ENCODE measurements at places on chromosomes 12 and 14.

DNA sequence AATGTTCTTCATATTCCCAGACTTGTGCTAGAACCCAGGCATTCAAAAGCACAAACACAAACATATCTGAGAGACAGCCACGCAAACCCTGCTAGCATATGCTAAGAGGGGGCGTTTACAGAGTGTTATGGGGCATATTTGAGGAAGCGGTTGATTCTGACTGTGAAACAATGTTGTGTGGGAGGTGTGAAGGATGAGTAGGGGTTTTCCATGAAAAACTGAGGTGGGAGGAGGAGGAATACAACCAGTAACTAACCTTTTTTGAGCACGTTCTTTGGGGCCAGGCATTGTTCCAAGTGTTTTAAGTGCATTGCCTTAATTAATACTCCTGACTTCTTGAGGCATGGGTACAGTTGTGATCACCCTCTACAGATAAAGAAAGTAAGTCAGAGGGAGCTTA is 499.5 kb downstream of the AACS start:
- no peak for DNase-seq

GRCh38 chr12:15393037-15393436 is 70.7 kb downstream of the PTPRO start:
- DNase-seq: no peak

- DNase-seq: no peak
Measured at GRCh38 chr14:59664741-59665140, 88.1 kb upstream of the CCDC175 start.

GRCh38 chr14:54603362-54603761 is 36.4 kb downstream of the SAMD4A start:
- peak; percentile 76 for DNase-seq

DNA sequence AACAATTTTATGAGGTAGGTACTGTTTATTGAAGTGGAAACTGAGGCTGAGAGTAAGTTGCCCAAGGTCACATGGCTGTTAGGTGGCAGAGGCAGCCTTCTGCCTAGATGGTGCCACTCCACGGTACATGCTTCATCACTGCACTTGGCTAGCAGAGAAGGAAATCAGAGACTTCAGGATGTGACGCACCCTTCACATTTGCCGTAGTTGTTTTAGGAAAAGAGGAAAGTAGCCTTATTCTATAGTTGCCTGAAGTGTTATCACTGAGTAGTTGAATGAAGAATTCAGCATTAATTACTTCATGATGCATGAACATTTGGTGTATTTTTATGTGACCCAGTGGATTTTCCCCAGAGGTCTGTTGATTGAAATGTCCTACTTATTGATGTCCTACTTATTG is 55.7 kb downstream of the ERC1 start:
- DNase-seq: no peak

- no peak for DNase-seq
Measured at GRCh38 chr12:54008260-54008552, 579 bp upstream of the HOXC8 start.

- peak; percentile 74 for DNase-seq
Measured at GRCh38 chr12:22467190-22467589, 77.2 kb downstream of the C2CD5 start.

- DNase-seq: no peak
Measured at GRCh38 chr12:122030424-122031035, 8.8 kb downstream of the BCL7A start.

DNA sequence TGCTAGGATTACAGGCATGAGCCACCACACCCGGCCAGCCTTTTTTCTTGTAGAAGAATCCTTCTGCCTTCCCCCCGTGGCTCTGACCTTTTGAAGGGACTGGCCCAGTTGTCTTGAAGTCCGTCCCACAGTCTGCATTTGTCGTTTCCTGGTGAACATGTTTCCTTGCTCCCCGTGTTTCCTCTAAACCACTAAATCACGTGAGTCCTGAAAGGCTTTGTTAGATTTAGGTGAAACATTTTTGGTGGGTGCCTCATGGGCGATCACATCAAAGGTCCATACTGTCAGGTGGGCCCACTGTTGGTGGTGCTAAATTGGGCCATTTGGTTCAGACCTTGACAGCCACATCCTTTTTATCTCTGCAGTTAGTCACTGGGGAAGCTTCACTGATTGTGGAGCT is 26.3 kb downstream of the MLXIP start:
- no peak for DNase-seq

DNA sequence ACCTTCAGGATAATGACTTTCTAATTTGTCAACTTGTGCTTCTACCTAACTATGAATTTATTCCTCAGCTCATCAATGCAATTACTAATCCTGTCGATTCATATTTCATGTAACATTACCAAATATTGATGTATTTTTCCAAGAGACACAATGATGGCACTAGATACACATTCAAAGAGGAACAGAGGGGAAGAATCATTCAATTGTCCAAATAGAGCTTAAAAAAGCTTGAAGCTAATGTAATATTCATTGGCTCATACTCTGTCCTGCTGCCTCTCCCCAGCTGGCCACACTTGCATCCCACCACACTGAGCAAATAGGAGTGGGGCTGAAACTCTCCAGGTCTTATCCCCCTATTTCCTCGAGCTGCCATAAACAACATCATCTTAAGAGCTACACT is 9.3 kb downstream of the TESPA1 start:
- no peak for DNase-seq

DNA sequence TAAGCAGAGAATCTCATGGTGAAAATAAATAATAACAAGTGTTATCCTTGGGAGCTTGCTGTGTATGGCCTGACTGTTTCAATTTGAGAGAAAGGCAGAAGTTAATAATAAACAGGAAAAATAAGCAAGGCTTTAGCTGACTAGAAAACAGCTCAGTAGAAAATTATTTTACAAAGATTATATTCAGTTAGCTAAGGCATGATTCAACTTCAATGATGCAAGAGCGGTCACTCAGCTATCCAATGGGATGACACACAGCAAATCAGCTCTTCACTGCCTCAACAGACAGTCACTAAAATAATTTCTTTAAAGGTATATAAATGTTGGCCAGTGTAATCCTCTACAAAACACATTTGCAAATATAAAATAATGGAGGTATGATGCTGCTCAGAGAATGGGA is 18.6 kb downstream of the GSTZ1 start:
- peak; percentile 44 for DNase-seq

DNA sequence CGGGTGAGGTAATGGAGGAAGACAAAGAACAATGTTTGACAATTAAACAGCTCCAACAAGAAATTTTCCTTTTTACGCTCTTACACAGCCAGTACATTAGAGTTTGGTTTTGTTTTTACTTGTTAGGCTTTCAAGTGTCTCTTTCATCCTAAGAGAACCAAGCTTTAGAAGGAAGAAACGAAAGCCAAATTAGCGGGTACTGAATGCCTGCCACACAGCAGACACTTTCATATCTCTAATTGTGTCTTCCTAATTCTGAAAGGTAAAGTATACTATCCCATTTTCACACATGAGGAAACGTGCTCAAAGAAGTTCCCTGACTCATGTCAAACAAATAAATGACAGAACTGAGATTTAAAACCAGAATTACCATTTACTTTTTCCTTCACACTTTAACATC is 65.0 kb downstream of the CDK17 start:
- no peak for DNase-seq
